Progenitor cell of endocrine pancreas (in vitro differentiated cells): ENCODE measurements at places on chromosomes 3 and 15.
A peak's percentile ranks its signal among the peaks of the same experiment; 100 is the strongest.

- DNase-seq: no peak
Observed at GRCh38 chr3:194035406-194036138, 100.4 kb upstream of the HES1 start.

GRCh38 chr3:129352650-129353588 lies 74.2 kb downstream of the HMCES start:
- no peak for DNase-seq

- DNase-seq: no peak
Observed at GRCh38 chr3:191376516-191377141, 46.3 kb upstream of the UTS2B start.

GRCh38 chr3:105944721-105945120 lies 75.9 kb upstream of the CBLB start:
- DNase-seq: no peak

DNA sequence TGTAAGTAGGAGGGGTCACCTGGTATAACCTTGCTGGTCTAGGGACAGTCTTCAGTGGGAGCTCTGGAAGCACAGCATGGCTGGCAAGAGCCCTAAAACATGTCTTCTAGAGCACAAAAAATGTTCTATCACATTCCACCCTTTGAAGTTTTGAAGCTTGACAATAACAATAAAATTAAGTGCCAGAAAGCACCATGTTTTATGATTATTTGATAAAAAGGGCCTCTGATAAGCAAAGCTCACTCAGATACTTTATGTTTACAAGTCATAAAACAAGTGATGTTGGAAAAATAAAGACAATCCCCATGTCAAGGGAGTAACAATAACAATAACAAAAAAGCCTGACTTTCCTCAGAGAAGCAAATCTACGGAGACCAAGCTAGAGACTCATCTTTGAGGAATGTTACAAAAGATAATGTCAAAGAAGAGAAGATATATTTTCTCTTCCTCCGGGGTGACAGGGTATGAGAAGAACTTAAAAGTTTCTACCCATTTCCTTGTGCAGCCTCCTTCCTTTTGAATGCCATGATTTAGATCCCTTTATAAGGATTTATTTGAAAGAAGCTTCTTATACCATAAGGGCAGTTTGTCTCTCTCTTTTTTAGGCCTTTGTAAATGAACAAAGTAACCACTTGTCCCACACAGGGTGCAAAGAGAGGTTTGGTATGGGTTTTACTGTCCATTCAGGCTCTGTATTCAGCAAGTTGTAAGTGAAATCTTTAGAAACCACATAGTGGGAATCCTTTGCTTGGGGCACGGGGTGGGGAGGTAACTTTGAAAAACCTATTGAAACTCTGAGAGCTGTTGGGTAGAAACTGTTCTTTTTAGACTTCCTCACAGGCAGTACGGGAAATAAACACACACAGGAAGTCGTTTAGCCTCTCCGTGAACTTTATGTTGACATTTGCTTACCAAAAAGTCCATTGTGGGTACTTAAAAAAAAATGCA lies 109.6 kb upstream of the RBMS3 start:
- no peak for DNase-seq

- no peak for DNase-seq
Observed at GRCh38 chr15:89629829-89630228, 25.4 kb downstream of the KIF7 start.

DNA sequence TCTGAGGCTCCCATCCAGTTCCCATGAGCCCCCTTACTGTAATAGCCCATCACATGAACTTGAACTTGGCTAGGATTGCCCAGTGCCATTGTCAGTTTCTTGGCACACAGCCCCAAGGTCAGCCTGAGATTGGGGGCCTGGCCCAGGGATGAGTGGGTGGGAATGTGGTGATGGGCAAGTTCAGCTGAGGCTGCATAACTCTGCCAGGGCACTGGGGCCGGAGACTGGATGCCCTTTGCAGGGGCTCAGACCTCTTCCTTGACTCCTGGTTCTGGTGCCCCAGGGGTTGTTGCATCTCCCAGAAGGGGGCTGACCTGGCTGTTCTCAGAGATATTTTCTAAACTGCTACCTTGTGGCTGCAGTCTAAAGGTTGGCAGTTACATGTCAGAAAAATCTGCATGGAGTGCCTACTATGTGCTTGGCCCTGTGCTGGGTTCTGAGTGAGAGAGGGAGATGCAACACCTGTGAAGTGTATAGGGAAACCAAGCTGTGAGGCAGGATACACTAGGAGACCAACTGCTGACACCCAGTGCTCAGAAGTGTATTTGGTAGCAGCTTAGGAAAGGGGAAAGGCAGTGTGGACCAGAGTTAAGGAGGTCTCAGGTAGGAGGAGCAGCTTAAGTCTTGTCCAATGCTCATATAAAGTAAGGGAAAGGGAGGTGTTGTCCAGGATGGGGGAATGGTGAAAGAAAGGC lies 74.8 kb upstream of the PRR23C start:
- no peak for DNase-seq

DNA sequence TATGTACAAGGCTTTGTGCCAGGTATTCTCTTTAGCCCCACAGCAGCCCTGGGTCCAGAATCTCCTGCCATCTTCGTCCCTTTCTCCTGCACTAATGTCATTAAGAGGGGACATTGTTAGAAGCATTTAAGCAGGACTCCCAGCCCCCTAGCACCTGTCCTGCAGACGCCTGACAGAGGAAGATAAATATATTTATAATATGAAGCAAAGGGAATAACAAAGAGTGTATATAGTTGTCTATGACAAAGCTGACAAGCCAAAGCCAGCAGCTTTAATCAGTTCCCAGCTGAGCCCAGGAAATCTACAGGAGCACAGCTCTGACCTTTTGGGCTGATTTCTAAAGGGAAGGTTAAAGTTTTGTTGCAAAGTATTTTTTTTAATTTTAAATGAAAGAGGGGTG lies 96.0 kb downstream of the MEGF11 start:
- no peak for DNase-seq

DNA sequence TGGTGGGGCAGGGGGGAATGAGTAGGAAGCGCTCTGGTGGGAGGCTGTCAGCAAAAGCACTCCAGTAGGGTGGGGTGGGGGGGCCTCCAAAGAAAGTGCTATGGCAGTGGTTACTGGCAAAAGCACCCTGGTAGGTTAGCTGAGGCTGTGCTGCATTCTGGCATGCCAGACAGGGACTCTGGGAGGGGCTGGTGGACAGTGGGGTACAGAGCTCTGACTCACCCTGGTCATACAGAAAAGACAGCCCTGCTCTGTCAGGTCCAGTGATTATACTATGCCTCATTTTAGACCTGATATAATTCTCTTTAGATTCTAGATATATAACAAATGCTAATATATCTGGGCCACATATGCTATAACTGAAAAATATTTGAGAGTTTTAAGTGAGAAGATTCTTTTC lies 82.8 kb upstream of the CPNE4 start:
- no peak for DNase-seq

DNA sequence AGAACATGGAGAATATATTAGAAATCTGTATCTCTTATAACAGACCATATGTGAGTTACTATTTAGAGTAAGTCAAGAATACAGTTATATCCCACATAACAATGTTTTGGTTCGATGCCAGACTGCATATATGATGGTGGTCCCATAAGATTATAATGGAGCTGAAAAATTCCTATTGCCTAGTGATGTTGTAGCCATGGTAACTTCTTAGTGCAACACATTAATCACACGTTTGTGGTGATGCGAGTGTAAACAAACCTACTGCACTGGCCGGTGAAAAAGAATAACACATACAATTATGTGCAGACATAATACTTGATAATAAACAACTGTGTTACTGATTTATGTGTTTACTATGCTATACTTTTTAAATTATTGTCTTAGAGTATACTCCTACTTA lies 69.8 kb upstream of the MNS1 start:
- DNase-seq: no peak

DNA sequence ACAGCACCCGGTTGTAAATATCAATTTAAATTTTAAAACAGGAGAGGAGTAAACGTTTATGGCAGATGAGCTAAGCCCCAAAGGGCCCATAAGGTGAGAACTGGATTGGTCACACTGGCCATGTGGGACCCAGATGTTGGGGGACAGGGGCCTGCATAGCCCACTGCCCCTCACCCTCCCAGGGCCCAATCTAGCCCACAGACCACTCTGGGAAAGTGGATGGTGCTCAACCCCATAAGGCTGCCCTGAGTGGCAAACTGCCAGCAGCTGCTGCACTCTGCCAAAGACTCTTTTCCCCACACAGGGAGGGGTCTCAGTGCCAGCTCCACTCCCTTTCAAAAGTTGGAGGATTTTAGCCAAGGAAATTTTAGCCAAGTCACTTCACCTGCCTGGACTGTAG lies 42.5 kb downstream of the CCDC12 start:
- no peak for DNase-seq

GRCh38 chr15:68432441-68433064 lies 590 bp upstream of the ITGA11 start:
- no peak for DNase-seq

GRCh38 chr3:29936054-29936453 lies 655.2 kb downstream of the RBMS3 start:
- DNase-seq: no peak

DNA sequence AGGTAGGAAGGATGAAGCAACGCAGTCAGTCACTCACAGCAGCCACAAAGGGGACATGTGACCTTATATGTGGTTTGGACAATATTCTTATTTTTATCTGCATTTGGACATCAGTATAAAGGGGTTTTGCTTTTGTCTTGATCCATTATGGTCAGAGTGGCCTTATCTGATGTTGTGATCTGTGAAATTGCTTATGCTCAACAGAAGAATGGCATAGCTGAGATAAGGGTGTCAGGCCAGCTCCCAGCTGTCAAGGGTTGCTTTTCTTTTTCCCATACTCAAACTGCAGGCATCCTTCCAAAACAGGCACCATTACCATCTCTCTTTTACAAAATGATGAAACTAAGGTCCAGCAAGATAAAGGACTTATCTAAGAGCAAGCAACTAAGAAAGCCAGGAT lies 28.1 kb downstream of the DCLK3 start:
- DNase-seq: no peak

GRCh38 chr3:10702961-10703740 lies 112.9 kb upstream of the SLC6A11 start:
- DNase-seq: peak; percentile 37

- DNase-seq: no peak
Observed at GRCh38 chr3:85591451-85591850, 632.7 kb downstream of the CADM2 start.

- DNase-seq: peak; percentile 53
Observed at GRCh38 chr15:55318588-55319494, at the start of the genes PIGB and PIGBOS1. PIGB (plus strand) TSS chr15:55319222; CDS start chr15:55319251, 29 bp downstream. PIGBOS1 (minus strand) TSS chr15:55319123; CDS start chr15:55317792, 1,331 bp downstream.

DNA sequence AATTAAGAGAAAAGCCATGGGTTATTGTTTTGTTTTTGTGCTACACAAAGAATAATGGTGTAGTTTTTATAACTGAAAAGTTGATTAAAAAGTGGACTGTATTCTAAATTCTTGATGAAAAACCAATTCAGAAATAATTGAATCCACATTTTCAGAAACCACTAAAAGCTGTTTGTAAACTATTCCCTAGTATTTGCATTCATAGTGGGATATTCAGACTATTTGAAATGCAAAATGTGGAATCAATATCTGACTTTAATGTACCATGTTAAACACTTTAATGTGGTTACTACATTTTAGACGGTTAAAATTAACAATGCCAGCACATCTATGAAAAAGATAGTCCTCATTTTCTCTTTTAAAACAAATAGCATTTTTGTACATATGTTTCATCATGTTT lies 104.6 kb downstream of the ZIC4 start:
- no peak for DNase-seq

- no peak for DNase-seq
Observed at GRCh38 chr3:173709026-173709425, 311.5 kb downstream of the NLGN1 start.

DNA sequence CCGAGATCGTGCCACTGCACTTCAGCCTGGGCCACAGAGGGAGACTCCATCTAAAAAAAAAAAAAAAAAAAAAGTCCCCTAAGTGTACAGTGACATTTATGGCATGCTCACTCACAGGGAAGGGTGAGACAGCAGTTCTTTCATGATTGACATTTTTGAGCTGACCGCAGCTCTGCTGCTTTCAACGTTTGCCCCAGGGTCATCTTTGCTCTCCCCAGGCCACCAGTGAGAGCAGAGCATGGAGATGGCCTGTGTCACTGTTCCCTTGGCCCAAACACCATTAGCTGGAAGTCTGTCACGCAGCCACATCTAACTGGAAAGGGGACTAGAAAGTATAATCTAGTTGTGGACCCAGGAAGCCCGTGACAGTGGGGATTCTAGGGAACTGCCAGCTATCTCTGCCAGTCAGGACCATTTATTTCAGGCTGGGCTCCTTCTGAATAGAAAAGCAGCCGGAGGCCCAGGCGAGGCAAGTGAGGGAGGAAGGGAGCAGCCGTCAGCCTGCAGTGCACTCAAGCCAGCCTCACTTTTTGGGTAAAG lies 193.4 kb upstream of the HES1 start:
- no peak for DNase-seq

GRCh38 chr15:69400850-69401249 lies 13.3 kb upstream of the KIF23 start:
- DNase-seq: no peak

DNA sequence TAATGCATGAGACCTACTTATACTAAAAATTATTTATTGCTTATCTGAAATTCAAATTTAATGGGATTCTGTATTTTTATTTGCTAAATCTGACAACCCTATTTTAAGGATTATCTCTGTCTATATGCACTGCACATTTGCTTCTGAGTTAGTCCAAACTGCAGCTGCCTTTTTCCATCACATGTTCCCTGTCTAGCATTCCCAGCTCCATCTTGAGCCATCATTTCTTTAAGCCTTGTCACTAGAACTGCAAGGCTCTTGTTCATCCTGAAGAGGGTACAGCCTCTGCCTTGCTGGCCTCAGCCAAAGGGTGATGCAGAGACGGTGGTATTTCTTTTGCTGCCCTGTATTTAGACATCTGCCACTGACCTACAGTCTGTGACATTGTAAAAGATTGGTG lies 125.8 kb upstream of the STT3B start:
- DNase-seq: no peak

DNA sequence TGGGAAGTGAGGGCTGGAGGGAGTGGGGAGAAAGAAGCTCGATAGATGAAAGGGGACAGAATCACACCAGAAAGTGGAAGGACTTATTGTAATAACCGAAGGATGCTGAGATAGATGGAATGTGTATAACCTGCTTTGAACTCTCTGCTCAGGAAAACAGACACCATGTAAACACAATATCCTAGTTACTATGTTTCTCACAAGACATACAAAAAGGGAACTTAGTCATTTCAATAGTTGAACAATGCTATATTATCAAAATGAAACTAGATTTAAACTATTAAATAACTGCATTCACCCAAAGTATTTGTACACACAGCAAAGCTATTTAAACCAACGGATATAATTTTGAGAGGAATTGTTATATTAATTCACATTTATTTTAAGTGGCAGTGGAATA lies 108.3 kb upstream of the GADL1 start:
- no peak for DNase-seq

DNA sequence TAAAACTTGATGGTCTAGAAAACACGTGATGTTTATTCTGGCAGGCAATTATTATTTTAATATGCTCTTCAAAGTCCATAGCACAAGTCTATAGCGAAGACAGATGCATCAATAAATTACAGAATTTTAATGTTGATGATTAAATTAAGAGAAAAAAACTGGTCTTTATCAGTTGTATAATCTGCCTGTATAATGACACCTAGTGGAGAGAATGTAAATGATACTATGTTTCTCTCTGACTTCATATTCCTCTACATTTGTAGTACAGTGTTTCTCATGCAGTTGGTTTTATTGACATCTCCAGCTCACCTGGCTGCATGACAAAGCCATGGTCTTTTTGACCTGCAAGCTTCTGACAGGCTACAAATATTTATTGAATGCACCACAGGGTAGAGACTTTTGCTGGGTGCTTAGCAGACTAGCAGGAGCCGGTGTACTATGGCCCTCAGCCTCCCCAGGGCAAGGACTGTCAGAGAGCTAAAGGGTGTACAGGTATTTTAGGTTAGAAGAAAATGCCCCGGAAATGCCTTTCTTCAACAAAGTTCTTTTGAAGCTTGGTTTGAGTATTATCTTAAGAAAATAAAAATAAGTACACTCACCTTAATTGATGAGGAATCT lies 289.9 kb downstream of the GAP43 start:
- no peak for DNase-seq
